ENCODE measurements at places on chromosomes 3 and 15. TPM values are rescaled to one million over a fixed set of nuclear protein-coding genes. Genes with fewer than 3 reads are reported as not detected.

DNA sequence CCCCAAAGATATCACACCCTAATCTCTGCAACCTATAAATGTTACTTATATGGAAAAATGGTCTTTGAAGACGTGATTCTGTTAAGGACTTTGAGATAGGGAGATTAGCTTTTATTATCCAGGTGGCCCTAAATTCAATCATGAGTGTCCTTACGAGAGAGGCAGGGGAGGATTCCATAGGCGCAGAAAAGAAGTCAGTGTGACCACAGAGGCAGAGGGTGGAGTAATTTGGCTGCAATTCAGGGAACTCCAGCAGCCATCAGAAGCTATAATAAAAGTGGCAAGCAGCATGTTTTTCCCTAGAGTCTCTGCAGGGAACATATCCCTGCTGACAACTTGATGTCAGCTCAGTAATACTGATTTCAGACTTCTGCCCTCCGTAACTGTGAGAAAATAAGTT, 315.2 kb upstream of the ROBO2 start:
- H3K4me3 ChIP-seq = no peak overlapping the region
- H3K27ac ChIP-seq = peak overlapping the region; percentile 21
- H3K36me3 ChIP-seq = no peaks in the 10 kb centered on the region

DNA sequence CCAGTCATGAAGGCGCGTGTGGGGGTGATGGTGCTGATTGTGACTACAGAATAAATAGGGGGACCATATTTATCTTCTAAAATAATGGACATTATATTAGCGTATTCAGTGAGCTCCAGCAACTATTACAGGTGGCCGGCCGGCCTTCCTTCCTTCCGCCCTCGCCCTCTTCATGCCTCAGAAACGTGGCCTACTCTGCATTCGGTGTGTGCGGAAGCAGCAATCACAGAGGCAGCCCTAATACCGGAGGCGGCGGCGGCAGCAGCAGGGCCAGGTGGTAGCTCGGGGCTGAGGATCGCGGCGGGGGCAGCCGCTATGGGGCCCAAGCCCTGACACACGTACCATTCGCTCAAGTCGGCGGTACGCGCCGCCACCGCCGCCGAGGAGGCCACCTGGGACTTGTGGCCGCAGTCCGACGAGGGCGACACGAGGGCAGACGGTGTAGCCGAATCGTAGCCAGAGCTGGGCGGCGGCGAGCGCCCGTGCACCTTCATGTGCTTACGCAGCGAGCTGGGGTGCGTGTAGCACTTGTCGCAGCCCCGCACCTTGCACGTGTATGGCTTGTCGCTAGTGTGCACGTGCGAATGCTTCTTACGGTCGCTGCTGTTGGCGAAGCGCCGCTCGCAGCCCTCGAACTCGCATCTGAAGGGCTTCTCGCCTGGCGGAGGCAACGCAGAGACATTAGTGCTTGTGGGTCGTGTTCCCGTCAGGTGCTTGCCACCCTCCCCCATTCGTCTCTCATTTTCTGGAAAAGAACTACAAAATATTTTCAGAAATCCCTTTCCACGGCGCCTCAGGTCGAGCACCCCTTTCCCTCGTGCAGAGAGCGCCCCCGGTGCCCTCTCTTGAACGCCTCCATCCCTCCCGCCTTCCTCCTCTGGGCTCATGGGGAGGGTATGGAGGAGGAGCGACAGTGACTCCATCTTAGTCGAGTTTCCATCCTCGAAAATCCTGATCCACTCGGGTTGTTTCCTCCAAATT, 15.5 kb downstream of the ZIC4 start:
- no peak overlapping the region for H3K27ac ChIP-seq
- no peak overlapping the region for H3K4me3 ChIP-seq
- H3K36me3 ChIP-seq = no peaks in the 10 kb centered on the region

GRCh38 chr3:90055666-90056065, 948.2 kb downstream of the EPHA3 start:
- no peak for DNase-seq
- H3K36me3 ChIP-seq = no peaks in the 10 kb centered on the region
- H3K27ac ChIP-seq = no peak overlapping the region
- no peaks in the 10 kb centered on the region for H3K4me1 ChIP-seq

DNA sequence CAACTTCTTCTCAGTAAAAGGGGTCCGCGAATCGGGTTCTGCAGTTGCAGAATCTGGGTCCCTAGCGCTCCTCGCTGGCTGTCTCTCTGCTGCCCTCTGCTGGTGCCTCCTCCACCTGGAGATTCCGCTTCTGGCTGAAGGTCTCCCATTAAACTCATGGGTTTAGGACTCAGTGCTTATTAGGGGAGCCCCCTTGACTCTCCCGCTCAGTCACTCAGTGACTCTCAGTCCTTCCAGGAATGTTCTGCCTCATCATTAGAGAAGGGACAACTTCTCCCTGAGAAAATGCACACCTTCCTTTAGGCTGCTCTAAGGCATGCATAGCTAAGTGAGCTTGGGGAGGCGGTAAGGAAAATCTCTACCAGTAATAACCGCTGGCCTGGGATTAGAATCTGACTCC, 7.1 kb downstream of the CPN2 start:
- H3K27ac ChIP-seq = no peak overlapping the region
- peak; percentile 85 for DNase-seq
- peaks cover 7% of the 10 kb centered on the region for H3K4me1 ChIP-seq
- H3K4me3 ChIP-seq = no peak overlapping the region
- H3K27me3 ChIP-seq = no peaks in the 10 kb centered on the region

- H3K36me3 ChIP-seq = no peaks in the 10 kb centered on the region
- peak overlapping the region; percentile 91 for H3K27ac ChIP-seq
- peak overlapping the region; percentile 82 for H3K4me3 ChIP-seq
- peaks cover 62% of the 10 kb centered on the region for H3K4me1 ChIP-seq
- DNase-seq = peak; percentile 55
- H3K27me3 ChIP-seq = no peaks in the 10 kb centered on the region
Observed at GRCh38 chr3:52534281-52535183, 875 bp upstream of the NT5DC2 start.

GRCh38 chr3:100114413-100115030, at the start of gene FILIP1L:
Gene FILIP1L, minus strand, starts transcription at chr3:100114501.
- H3K27me3 ChIP-seq = no peaks in the 10 kb centered on the region
- no peak within 1 kb of the TSS for H3K4me3 ChIP-seq
- no peaks in the 10 kb centered on the region for H3K4me1 ChIP-seq
- H3K36me3 ChIP-seq = no peaks in the 10 kb centered on the region

GRCh38 chr3:51500632-51501131, 867 bp upstream of the DCAF1 start:
- H3K27ac ChIP-seq = peak overlapping the region; percentile 89
- H3K36me3 ChIP-seq = no peaks in the 10 kb centered on the region
- DNase-seq = no peak
- H3K4me1 ChIP-seq = no peaks in the 10 kb centered on the region
- no peaks in the 10 kb centered on the region for H3K27me3 ChIP-seq
- H3K4me3 ChIP-seq = no peak overlapping the region

DNA sequence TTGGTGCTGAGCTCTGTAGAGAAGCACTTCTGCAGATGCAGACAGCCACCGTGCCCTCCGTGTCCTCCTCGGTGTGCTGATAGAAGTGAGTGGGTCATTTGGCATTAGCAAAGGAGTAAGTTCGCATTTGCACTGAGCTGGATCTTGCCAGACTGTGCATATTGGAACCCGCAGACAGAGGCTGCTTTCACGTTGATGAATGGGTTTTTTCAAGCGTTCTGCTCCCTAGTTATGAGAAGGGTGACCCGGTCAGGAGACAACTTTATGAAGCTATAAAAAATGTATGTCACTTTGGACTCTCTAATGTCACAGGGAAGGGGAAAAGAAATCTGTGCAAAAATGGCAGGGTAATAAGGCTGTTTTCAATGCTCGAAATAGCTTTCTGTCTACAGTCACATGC, 739.4 kb downstream of the MCTP2 start:
- no peak for DNase-seq
- H3K27me3 ChIP-seq = no peaks in the 10 kb centered on the region
- H3K36me3 ChIP-seq = no peaks in the 10 kb centered on the region
- no peak overlapping the region for H3K27ac ChIP-seq

DNA sequence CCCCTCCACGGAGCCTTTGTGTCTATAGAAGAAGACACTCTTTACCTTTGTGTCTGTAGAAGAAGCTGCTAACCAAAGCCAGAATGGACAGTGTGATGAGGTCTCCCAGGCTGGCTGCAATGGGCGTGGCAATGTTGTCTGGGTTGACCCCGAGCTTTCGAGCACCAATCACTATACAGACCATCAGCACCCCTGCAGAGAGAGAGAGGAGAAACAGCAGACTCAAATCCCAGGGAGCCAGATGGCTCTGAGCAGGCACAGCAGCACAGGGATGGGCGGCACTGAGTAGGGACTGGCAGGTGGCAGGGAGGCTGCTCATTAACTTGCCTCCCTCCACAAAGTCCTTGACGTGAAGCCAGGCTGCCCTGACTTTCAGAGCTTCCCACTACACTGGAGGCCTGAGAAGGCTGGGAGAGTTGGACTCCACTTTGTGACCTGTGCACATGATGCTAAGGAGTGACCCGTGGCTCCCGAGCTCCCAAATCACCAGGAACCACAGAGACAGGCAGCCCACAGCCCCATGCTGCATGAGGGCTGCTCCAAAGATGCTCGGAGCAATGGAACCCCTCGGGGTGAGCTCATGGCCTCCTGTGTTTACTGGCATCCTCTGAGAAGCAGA, 53.9 kb downstream of the ROPN1B start:
- no peaks in the 10 kb centered on the region for H3K27me3 ChIP-seq
- no peaks in the 10 kb centered on the region for H3K4me1 ChIP-seq
- no peak for DNase-seq
- H3K4me3 ChIP-seq = no peak overlapping the region
- H3K27ac ChIP-seq = no peak overlapping the region

- no peaks in the 10 kb centered on the region for H3K36me3 ChIP-seq
- H3K4me3 ChIP-seq = no peak overlapping the region
- no peaks in the 10 kb centered on the region for H3K27me3 ChIP-seq
- H3K27ac ChIP-seq = peak overlapping the region; percentile 90
Observed at GRCh38 chr3:119175872-119176756, 2.7 kb downstream of the UPK1B start.

DNA sequence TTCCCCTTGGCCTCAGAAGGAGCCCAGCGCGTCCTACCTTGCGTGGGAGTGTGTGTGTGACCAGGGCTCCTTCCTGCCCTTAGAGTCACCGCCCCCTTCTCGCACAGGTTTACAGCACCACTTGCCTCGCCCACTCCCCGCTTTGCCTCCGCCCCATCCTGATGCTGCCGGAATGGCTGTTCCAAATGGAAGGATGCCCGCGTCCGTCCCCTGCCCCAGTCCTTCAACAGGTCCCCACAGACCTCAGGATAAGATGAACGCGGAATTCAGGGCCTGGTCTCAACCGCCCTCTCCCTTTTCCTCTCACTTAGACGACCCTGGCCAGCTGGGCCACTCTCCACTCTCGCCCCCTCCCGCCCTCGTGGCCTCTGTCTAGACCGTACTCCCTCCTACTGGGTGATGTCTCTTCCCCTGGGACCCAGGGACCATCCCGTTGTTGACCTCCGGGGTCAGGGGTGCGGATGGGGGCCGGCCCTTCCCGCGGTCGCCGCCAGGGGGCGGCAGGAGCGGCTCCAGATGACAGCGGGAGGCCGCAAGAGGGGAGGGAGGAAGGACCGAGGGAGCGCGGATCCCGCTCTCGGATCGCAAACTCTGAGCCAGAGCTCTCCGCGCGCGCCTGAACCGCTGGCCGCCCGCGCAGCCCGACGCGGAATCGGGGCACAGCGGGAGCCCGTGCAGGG, at the start of gene THSD4:
THSD4 (plus strand) TSS at position 585 of the 680 bp plus-strand sequence.
- H3K36me3 ChIP-seq = no peaks in the 10 kb centered on the region
- H3K4me1 ChIP-seq = no peaks in the 10 kb centered on the region
- peak; percentile 84 for DNase-seq
- H3K27me3 ChIP-seq = peaks cover 13% of the 10 kb centered on the region

DNA sequence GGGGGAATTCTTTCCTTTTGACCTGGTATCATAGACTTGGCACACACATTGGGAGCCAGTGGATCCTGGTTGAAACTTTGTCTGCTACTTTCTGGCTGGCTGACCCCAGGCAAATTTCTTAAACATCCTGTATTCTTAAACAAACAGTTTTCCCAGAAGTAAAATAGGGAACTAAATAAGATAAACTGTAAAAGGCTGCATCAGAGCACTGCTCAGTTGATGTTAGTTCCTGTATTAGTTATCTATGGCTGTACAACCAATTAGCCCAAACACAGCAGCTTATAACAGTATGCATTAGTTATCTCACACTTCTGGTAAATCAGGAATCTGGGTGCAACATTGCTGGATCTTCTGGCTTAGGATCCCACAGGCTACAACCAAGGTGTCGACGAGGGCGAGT, 73.1 kb upstream of the SLCO3A1 start:
- no peaks in the 10 kb centered on the region for H3K36me3 ChIP-seq
- H3K4me3 ChIP-seq = no peak overlapping the region
- H3K27me3 ChIP-seq = peaks cover 27% of the 10 kb centered on the region
- no peak overlapping the region for H3K27ac ChIP-seq
- no peaks in the 10 kb centered on the region for H3K4me1 ChIP-seq

DNA sequence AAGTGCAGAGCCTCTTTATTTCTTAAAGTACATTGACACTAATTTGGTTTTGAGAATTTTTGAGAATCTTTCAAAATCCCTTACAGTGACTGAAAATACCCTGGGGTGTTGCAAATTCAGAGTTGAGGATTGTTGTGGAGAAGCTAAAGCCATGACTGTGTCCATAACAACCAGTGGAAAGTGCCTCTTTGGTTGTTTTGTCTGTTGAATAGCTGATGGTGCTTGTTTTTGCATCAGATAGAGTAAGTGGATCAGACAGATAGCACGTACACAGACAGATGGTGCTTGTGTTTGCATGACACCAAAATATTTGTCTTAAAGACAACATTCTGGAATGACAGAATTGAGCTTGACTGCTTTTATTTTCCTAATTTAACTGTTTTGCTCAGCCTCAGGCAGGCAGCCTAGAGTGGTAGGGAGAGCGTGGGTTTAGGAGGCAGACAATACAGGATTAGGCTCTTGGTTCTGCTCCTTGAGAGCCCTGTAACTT, 265.0 kb downstream of the IL20RB start:
- no peak for DNase-seq
- H3K4me1 ChIP-seq = no peaks in the 10 kb centered on the region
- H3K36me3 ChIP-seq = no peaks in the 10 kb centered on the region
- H3K27me3 ChIP-seq = no peaks in the 10 kb centered on the region

DNA sequence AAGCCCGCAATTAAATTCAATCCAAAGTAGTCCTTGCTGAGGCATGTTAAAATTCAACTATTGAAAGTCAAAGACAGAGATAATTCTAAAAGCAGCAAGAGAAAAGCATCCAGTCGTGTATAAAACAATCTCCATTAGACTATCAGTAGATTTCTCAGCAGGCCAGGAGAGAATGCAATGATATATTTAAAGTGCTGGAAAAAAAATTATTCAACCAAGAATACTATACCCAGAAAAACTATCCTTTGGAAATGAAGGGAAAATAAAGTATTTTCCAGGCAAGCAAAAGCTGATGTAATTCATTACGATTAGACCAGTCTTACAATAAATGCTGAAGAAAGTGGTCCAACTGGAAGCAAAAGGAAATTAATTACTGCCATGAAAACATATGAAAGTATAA, 113.5 kb downstream of the TRIM42 start:
- no peaks in the 10 kb centered on the region for H3K27me3 ChIP-seq
- H3K36me3 ChIP-seq = no peaks in the 10 kb centered on the region
- no peak overlapping the region for H3K27ac ChIP-seq
- DNase-seq = no peak
- no peaks in the 10 kb centered on the region for H3K4me1 ChIP-seq

The CADM2 gene
- total RNA-seq = 7.8 TPM

Data from hepatocyte (in vitro differentiated cells).